AG20443 (cell line): ENCODE measurements at places on chromosomes 13 and 19.

DNA sequence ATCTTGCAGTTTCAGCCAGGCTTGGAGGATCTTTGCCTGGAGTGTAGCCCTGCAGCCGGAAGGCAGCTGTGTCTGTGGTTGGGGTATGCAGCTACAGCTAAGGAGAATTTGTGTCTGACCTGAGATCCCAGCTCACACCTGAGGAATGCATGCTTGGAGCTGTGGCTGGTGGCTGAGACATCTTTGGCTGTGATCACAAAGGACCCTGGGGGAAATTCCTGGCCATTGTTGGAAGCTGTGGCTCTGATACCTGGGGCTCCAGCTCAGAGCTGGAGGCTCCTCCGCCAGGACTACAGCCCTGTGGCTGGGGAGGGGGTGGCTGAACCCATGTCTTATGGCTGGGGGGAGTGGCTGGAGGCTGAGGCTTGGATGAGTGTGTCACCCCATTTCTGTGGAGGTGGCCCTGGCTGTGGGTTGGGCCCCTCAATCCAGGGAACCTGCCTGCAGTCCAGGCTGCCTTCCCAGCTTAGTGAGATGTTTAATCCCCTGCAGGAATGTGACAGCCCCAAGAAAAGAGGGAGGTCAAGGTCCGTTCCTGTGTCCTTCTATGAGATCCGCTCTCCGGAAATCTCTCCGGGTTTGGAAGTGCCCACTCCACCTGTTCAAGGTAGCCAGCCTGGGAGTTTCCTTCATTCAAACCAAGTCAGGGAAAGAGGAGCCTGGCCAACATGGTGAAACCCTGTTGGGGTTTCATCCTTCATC, 27.6 kb downstream of the ARHGEF18 start:
- no peak for DNase-seq

- DNase-seq, result no peak
These were observed 26.1 kb downstream of the IER2 start for GRCh38 chr19:13176345-13176744.

DNA sequence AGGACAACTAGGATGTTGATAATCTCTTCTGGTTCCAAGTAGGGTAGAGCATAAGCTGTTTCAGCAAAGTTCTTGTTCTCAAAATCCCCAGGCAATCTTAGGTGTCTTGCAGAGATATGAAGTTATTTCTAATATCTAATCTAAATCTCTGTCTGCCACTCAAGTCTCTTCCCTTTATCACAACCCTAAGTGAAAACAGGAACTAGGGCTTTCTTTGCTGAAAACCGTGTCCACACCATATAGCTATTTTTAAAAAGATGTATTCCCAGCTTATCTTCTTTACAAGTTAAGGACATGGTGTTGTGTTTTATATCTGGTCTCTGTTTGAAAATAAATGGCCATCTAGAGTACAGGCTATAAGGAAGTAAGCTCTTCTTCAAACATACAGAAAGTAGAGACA, 11.3 kb upstream of the RNASEH2B start:
- DNase-seq, result no peak

GRCh38 chr19:10654610-10655456, 687 bp downstream of the ILF3 start:
- DNase-seq, result peak; percentile 94

- DNase-seq, result peak; percentile 49
These were observed 236.0 kb downstream of the PCDH9 start for GRCh38 chr13:66994097-66994496.

DNA sequence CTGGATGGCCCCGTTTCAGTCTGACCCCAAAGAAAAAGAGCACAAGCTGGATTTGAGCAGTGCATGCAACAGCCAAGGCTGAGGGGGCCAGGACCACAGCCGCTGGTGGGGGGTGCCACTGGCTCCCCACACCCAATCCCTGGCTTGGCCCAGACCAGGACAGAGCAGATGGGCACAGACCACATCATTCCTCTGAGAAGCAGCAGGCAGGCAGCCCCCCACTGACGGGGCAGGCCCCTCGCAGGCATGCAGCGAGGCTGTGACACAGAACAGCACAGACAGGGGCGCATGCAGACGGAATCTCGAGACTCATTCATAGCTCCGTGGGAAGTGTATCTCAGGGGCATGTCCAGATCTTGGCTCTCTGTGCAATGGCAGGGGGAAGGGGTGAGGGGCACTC, 74.9 kb downstream of the IER2 start:
- no peak for DNase-seq

DNA sequence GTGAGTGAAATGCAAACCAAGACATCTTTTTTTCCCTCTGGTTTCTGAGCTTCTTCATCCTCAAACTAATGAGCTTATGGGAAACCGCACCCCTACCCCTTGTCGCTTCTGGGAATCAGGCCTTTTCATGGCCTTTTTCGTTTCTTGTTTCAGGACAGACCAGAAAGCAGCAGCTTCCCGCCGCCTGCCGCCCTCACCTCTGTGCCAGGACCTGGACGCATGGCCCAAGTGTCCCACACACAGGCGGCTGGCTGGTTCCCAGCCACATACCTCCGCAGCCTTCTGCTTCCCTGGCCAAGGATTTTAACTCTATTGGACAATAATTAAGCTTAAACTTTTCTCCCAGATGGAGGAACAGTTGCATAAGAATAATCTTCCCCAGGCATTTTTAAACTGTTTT, 114.1 kb upstream of the SLITRK1 start:
- DNase-seq, result no peak

DNA sequence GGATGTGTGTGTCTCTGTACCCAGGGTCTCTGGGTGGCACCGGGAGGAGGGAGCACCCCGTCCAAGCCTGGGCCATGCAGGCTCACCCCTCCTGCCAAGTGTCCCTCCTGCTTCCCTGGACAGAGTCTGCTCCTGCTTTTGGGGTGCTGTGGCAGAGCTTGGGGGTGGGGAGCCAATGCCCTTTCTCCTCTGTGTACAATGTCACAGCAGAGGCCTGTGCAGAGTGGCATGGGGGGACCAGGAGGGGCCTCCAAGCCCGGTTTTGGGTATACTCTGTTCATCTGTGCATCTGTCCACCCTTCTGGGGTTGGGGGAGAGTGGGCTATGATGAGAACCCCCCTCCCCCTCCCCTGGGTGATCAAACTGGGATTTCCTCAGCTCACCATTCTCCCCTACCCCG, 33.5 kb downstream of the PDE4A start:
- DNase-seq, result no peak

DNA sequence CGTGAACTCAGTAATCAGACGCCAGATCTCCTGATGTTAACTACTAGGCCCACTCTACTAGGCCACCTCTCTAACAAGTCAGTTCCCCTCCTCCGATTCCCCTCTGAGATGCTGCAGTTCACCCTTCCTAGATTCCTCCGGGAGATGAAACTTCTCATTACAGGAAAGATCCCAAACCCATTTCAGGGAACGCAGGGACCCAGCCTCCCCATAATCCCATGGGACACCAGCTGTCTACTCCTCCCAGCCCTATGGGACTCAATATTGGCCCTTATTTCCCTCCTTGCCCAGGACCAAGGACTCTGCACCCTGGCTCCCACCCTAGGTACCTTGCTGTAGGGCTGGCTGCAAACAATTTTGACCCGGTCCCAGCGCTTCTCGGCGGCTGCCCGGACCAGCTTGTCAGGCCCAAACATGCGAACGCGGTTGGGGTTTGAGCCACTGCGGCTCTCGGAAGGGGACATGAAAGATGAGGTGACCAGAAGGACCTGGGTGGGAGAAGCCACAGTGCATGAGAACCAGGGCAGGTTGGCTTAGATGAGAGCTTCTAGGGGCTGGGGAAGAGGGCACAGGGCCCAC, 20.9 kb downstream of the XRCC1 start:
- DNase-seq, result no peak

- no peak for DNase-seq
These were observed 41.7 kb downstream of the SPATA13 start for GRCh38 chr13:24202215-24202614.

DNA sequence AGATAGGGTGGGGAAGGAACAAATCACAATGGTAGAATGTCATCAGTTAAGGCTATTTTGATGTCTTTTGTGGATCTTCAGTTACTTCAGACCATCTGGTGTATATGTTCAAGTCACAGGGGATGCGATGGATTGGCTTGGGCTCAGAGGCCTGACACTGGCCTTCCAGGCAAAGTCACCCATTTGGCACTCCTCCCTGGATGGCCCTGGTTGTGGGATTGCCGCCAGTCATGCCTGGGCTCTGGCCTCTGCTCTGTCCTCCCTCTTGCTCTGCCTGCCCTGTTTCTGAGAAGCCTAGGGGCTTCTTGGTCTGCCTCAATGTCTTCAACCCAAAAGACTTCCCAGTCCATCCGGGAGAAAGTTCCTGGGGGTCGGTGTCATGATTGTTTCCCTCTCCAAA, 50.2 kb downstream of the ZNF146 start:
- no peak for DNase-seq

- no peak for DNase-seq
These were observed 9.6 kb upstream of the OLFM4 start for GRCh38 chr13:53018690-53019647.

DNA sequence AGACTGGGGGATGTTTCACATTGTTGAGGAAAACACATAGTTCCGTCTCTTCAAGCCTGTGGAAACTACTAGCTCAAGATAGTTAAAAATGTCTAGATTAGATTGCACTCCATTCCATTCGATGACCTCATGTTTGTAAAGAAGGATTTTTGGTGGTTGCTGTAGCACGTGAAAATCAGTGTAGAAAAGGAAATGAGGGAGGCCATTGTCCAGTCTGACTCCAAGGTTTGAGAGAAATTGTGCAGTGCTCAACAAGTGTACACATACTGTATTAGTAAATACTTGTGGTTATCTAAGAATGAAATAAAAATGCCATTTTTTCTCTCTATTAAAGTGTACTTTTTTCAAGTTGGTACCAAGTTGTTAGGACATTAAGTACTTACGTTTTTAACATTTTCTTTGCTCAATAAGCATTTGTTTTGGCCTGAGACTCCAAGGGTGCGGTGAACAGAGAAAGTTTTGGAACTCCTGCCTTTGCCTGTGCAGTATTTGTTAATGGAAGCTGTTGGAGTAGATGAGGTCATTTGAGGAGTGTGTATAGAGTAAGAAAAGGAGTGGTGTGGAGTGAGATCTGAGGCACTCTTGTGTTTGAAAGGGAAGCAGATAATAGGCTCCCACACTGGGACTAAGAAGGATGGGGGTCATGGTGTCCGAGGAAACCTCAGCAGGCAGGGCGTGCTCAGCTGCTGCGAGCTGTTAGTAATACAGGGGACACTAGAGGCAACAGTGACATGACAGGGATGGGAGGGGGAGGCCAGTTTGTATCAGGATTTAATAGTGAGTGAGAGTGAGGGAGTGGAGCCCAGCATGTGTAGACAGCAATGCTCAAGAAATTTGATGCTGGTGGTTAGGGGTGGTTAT, 4.4 kb downstream of the WASF3 start:
- peak; percentile 66 for DNase-seq

DNA sequence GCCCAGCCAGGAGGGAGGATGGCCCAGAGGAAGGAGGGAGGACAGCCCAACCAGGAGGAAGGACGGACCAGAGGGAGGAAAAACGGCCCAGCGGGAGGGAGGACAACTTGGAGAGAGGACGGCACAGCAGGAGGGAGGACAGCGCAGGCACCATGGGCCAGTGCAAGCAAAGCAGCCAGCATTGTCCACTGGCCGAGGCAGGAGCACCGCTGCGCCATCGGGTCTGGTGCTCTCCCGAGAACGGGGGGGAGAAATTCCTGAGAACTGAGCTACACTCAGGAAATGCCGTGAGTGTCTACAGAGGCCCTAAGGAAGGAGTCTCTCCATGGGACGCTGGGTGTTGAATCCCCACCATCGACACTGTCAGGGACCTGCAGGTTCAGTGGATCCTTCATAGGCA, 38.5 kb upstream of the SOX1 start:
- DNase-seq, result no peak

DNA sequence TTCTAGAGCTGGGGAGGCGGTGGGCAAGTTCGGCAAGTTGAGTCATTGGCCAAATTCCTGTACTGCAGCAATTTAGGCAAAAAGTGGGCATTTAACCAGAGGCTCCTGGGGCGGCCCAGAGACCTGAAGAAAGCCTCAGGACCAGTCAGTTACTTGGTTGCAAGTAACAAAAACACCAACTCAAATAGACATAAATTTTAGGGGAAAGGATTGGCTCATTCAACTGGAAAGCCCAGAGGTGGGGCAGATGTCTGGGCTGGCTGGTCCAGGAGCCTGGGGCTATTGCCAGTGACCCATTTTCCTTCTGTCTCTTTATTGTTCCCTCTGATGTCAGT, 97.1 kb downstream of the SIPA1L3 start:
- DNase-seq, result no peak

DNA sequence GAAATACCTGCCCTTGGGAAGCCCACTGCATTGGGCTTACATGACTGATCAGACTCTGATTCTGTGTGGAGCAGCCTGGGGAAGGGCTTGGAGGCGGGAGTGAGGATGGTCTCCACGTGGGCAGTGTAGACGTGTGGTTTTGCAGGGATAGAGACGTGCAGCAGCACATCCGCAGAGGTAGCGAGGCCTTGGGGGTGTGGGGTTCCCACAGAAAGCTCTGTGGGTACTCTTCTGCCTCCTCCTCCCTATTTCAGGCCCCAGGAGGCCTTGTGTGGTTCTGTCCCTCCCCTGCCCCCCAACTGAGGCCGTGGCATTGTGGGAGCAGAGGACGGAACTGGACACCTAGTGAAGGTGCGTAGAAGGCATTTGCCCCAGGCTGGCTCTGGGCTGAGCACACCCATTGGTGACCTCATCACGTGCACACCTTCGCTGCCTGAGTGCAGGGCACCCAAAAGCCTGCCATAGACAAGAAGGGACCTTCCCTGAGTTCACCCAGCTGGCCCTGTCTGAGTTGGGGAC, 28.9 kb downstream of the PPP1R37 start:
- DNase-seq, result no peak

DNA sequence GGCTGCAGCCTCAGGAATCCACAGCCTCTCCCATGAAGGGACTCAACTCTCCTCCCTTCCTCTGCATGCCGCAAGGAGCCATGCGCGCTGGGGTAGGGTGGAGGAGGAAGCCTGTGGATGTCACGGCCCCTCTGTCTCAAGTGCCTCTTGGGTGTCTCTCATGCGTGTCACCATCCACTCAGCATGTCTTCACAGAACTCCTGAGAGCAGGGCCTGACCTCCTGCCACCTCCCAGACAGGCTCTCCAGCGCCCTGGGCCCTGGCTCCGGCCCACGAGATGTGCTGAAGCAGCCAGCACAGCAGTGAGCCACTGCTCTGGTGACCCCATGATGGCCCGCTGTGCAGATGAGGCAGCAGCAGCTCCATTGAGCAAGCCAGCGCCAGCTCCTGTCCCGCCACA, 25.9 kb upstream of the SPACA7 start:
- no peak for DNase-seq

DNA sequence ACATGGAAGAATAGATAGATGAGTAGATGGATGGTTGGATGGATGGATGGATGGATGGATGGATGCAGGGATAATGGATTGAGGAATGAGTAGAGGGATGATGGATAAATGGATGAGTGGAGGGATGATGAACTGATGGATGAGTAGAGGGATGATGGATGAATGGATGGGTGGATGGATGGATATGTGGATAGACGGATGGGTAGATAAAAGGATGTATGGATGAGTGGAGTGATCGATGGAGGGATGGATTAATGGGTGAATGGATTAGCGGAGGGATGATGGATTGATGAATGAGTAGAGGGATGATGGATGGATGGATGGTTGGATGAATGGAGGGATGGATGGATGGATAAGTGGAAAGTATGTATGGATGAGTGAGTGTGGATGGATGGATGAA, 533.2 kb downstream of the RFC3 start:
- DNase-seq, result no peak

- DNase-seq, result no peak
These were observed 1198.3 kb downstream of the OLFM4 start for GRCh38 chr13:54226876-54227275.

GRCh38 chr13:24680258-24680920, at the start of gene ATP12A:
ATP12A (plus strand) TSS chr13:24680408; CDS start chr13:24680744, 336 bp downstream.
- peak; percentile 32 for DNase-seq
